CD8-positive, alpha-beta T cell (primary cell): ENCODE measurements at places on chromosomes 1 and 21.

DNA sequence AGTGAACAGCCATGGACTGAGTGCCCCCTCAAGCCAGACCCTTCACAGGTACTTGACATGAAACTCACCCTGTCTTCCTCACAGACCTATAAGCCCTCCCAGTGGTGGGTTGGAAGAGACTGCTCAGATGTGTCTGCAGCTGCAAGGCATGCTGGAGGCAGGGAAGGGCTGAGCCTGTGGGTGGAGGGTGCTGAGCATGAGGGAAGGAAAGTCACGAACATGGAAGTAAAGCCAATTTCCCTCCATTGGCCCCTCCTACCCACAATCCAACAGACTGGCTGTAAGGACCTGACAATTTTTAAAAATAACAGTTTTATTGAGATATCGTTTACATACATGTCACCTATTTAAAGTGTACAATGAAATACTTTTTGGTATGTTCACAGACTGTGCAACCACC is 44.1 kb downstream of the RCSD1 start:
- no peak for DNase-seq

DNA sequence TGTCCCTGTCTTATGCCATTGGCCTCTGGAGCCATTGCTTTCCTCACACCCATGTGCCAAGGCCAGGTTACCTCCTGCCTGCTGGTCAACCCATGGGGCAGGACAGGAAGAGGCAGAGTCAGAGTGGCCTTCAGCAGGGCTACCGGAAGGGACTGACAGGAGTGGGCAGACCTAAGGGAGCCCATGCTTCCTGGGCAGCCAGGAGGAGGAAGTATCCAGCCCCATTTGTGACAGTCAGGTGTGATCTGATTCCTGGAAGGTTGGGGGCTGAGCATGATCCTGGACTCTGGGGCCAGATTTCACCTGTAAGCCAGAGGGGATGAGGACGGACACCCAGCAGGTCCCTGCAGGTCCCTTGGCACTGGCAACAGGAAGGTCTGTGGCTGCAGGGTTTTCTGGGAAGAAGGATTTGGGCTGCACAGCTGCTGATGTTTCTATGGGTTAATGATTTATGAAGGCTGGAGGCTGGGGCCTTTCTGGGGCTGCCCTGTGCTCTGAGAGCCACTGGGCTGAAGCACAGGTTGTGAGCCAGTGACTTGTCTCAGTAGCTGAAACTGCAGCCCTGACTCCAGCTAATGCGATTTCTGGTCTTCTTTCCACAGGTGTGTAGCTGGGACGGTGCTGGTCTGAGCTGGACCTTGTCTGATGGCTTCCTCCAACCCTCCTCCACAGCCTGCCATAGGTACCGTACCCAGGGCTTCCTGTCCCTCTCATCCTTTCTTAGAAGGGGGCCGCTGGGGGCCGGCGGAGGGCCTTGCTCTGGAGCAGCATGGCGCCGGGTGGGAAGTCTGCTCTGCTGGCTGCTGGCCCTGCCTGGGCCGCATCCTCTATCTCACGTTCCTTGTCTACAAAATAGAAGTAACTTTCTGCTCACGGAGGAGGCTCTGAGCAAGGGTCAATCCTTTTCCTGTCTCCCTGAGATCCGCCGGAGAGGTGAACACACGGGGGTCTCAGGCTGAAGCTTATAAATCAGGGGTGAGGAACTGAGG is 40.7 kb downstream of the ARHGEF10L start:
- no peak for DNase-seq

- DNase-seq: no peak
These were observed 157.0 kb upstream of the GREM2 start for GRCh38 chr1:240768979-240769378.

GRCh38 chr1:154453574-154454352 is 48.3 kb upstream of the TDRD10 start:
- no peak for DNase-seq

DNA sequence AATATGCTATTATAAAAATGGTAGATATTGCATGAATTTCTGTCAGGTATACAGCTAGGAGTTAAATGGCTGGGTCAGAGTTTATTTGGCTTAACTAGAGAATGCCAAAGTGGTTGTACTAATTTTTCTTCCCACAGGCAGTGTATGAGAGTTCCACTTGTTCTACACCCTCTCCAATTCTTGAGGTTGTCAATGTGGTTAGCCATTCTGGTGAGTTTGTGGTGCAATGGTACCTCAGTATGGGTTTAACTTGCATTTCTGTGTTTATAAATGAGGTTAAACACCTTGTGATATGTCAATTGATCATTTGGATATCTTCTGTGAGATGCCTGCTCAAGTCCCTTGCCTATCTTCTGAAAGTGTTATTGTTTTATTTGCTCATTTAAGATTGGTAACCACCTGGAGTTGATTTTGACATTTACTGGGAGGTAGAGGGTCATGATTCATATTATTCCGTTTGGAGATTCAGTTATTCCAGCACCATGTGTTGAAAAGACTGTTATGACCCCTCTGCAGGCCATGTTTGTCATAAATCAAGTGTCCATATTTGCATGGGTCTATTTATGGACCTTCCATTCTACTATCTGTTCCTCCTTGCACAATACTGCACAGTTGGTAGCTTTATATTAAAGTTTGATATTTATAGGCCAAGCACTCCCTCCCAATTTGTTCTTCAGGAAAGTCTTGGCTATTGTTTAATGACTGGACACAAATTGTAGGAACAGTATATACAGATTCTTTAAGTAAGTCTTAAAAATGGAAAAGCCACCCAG is 5.8 kb downstream of the FALEC start:
- DNase-seq: no peak

GRCh38 chr1:247400685-247401084 is 15.3 kb upstream of the NLRP3 start:
- DNase-seq: no peak

GRCh38 chr1:86552376-86552775 is 5.5 kb downstream of the CLCA4 start:
- no peak for DNase-seq

DNA sequence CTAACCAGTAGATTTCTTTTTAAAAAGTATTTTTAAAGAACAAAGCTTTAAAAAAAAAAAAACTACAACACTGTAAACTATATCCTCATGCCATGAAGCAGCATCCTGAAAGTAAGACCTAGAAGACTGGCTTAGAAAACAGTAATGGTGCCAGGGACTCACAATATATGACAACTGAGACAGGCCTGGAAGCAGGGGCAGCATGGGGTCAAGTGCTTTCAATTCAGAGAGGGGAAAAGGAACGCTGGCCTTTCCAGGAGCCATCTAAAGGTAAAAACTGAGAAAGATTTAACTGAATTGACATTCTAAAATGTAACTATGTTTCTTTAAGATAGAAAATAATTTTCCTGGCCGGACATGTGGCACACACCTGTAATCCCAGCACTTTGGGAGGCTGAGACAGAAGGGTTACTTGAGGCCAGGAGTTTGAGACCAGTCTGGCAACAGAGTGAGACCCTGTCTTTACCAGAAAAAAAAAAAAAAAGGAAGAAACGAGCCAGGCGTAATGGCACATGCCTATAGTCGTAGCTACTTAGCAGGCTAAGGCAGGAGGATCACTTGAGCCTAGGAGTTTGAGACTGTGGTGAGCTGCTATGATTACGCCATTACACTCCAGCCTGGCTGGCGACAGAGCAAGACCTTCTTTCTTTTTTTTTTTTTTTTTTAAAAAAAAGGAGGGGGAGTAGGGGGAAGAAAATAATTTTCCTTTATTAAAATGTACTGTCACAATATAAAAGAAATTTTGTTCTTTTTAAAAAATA is 54.1 kb downstream of the SLC35D1 start:
- DNase-seq: no peak

GRCh38 chr1:247334378-247335133 is 2.9 kb upstream of the ZNF496 start:
- no peak for DNase-seq

DNA sequence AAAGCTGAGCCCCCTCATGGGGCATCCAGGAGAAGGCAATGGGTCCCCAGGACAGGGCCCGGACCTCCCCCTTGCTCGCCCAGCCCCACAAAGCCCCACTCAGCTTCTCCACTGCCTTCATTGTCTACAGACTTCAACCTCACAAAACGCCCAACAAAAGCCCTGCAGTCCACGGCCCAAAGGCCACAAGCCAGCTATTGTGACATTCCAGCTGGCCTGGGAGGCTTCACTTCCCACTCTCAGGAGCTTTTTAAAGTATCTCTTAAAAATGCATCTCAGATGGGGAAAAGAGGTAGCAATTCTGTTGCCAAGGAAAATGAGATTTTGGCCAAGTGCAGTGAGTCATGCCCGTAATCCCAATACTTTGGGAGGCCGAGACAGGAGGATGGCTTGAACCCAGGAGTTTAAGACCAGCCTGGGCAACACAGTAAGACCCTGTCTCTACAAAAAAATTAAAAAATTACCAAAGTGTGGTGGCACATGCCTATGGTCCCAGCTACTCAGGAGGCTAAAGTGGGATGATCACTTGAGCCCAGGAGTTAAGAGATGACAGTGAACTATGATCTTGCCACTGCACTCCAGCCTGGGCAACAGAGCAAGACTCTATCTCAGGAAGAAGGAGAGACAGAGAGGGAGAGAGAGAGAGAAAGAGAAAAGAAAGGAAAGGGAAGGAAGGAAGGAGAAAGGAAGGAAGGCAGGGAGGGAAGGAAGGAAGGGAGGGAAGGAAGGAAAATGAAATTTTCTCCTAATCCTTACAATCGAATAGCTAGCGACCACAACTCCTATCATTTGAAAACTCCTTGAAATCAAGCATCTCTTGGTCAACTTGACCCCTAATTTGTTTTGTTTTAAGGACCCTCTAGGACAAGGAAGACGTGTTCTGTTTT is 31.4 kb upstream of the TARDBP start:
- DNase-seq: no peak

- no peak for DNase-seq
These were observed 95.2 kb downstream of the COQ8A start for GRCh38 chr1:227035316-227035715.

- no peak for DNase-seq
These were observed 2.7 kb upstream of the HES3 start for GRCh38 chr1:6241107-6241886.

DNA sequence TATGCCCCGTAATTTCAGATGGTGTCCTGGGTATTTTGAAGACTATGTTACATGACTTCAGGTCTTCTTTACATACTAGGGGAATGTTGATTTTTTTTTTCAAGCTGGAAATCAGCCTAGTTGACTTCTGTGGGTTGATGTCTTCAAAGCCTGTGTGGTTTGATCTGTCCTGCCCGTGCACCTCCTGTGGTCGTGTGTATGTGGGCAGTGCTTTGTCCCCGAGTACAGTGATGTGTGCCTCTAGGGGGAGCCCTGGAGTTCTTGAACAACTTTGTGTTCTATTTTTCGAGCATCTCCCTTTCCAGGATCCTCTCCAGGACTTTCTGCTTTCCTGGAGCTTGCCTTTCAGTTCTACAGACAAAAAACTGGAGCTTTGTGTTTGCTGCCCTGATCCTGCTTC is 28.9 kb downstream of the OBSCN start:
- DNase-seq: no peak

GRCh38 chr1:64484651-64485050 is 14.7 kb downstream of the CACHD1 start:
- DNase-seq: no peak

DNA sequence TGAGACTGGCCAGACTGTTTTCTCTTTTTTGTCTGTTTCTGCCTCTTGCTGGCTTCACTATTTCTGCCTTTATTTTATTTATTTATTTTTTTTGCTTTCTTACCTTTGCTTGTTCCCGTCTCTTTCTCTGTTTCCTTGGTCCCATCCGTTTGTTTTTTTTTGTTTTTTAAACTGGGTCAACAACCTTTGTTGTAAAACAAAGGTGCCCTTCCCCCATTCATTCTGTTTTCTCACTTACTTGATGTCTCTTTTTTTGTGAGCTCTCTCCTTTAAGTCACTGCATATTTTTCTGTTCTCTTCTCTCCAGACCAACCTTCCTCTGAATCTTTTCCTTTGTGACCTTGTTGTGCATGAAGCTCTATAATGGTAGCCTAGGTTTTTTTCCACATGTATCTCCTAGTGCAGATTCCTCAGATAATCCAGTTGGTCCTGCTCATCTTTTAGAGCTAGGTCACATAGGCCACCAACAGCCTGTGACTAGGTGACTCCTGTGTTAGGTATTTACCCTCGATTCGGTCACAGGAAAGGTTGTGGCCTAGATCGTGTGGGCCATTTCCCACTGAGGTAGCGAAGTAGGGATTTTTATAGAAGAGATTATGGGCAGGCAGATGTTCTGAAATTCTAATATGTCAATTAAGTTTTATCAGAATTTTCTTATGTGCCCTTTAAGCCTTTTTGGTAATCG is 15.9 kb downstream of the GNAI3 start:
- no peak for DNase-seq

- DNase-seq: no peak
These were observed 9.1 kb upstream of the COA7 start for GRCh38 chr1:52706941-52707926.

DNA sequence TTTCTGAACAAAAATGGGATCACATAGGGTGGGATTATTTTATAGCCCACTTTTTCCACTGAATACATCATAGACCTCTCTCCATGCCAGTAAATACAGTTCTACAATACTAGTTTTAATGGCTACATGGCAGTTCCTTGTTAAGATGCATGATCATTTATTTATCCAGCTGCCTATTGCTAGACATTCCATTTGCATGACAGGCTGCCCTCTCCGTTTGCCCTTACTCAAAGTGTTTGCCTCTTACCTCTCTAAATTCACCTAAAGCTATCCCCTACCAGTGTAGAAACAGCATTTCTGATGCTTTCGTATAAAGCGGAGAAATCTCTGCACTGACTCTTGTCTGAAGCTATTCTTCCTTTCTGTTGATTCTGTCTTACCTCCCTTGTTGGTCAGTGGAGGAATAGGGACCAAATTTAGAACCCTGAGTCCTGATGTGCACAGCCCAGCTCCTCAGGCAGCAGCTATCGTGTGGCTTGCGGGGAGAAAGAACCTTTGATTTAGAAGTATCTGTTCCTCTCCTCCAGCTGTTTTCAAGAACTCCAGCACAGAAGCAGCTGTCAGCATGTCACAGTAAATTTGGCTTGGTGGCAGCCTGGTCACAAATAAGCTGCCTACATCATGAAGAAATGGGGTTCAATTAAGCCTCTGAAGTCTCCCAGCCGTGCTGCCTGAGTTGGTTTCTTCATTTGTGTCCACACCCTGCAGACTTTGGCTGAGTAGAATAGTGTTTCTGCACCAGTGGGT is 337.3 kb downstream of the PRDM2 start:
- no peak for DNase-seq

DNA sequence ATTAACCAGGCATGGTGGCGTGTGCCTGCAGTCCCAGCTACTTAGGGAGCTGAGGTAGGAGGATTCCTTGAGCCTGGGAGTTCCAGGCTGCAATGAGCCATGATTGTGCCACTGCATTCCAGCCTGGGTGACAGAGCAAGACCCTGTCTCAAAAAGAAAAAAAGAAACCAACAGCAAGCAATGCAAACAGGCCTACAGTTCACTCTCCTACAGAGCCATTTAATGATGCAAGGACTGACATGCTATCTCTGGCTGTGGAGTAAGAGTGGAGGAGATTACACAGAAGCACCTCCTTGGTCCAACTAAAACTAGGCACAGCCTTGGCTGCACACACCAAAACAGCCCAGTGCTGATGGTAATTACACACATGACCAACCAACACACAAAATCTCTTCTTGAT is 127.5 kb upstream of the SOD1 start:
- DNase-seq: no peak

- DNase-seq: no peak
These were observed 6.8 kb downstream of the CRYZ start for GRCh38 chr1:74726063-74726462.

GRCh38 chr1:174000371-174000770 is 21.8 kb downstream of the RC3H1 start:
- no peak for DNase-seq

- DNase-seq: no peak
These were observed 323.5 kb downstream of the ZNF326 start for GRCh38 chr1:90318431-90318830.

GRCh38 chr1:80462006-80462405 is 1338.7 kb upstream of the ADGRL2 start:
- DNase-seq: no peak
